ENCODE measurements at places on chromosomes 7 and 10. TPM values are rescaled to one million over a fixed set of nuclear protein-coding genes. Genes with fewer than 3 reads are reported as not detected.

GRCh38 chr7:90242369-90243168 lies 2.4 kb upstream of the CFAP69 start:
- no peak overlapping the region for H3K4me3 ChIP-seq
- peaks cover 8% of the 10 kb centered on the region for H3K4me1 ChIP-seq
- peak; percentile 89 for DNase-seq
- H3K36me3 ChIP-seq = no peaks in the 10 kb centered on the region
- H3K27me3 ChIP-seq = peaks cover 2% of the 10 kb centered on the region

The ADCK2 gene
- polyA plus RNA-seq = 8.7 TPM

DNA sequence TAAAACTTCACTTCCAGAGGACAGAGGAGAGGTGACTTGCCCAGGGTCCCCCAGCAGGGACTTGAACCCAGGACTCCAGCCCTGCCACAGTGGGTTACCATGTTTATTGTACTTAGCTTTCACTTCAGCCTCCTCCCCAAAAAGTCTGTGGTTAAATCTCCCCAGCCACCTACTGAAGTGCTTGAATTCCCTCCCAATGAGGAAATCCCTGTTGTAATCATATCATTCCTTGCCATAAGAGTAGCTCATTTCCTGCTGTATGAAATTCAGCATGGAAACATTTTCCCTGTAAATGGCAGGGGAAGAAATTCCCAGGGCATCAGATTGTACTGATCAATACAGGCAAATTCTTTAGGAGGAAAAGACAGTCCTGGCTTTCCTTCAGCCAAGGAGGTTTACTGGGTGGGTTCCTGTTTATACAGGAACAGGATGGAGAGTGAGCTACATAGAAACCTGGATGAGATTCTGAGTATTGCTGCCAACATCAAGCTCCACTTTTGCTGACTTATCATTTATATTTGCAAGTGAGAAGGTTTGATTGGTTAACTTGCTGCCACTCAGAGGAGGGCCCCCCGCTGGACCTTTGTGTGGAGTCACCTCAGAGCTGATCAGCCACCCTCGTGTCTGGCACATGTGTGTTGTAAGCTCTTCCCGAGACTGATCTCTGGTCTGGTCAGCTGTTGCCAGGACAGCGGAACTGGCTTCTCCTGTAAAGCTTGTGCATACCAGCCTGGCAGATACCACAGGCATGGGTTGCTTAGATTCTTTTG lies 16.4 kb upstream of the PDZD8 start:
- H3K36me3 ChIP-seq = no peaks in the 10 kb centered on the region
- no peak overlapping the region for H3K4me3 ChIP-seq
- no peaks in the 10 kb centered on the region for H3K27me3 ChIP-seq
- H3K4me1 ChIP-seq = no peaks in the 10 kb centered on the region

DNA sequence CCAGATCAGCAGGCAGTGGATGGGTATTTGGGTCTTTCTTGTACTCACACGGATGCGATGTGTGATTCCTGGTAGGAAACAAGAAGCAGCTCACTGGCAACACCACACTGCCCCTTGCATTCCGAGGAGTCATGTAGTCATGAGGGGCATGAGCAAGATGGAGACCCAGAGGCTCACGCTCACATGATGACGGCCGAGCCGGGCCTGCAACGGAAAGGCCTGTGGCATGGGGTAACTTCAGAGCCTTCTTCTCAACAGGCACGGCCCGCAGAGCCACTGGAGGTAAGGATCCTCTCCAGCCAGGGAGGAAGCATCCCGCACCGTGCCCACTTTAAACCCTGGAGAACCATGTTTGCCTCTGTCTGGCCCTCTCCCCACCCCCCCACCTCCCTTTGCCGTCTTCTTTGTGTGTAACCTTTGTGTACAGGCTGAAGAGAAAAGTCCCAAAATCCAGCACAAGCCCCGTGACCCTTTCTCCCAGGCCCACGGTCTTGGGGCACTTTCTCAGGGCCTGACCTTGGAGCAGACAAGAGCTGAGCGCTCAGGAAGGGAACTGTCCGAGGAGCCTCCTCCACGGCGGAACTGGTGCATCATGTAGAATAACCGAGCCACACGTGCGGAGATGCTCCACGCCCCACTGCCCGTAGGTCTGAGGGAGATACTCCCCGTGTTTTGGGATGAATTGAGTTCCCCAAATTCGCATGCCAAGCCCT lies 516.4 kb downstream of the DNAJB6 start:
- H3K36me3 ChIP-seq = no peaks in the 10 kb centered on the region
- no peaks in the 10 kb centered on the region for H3K4me1 ChIP-seq
- no peak overlapping the region for H3K27ac ChIP-seq
- DNase-seq = no peak

The MYL10 gene
- not detected for polyA plus RNA-seq

The ING3 gene
- 9.4 TPM for polyA plus RNA-seq
